Activated CD4-positive, alpha-beta memory T cell treated with anti-CD3 and anti-CD28 coated beads, Interleukin-2, amount 10 ng/mL, durations not matched to agents 7 days and 5 days (primary cell): ENCODE measurements at places on chromosomes 4 and X. TPM values are rescaled to one million over a fixed set of nuclear protein-coding genes. Genes with fewer than 3 reads are reported as not detected.

XAGE1A gene
- not detected for total RNA-seq

NDNF gene
- total RNA-seq: not detected

CABS1 gene
- total RNA-seq: not detected

MAP9 gene
- total RNA-seq: 2.7 TPM

XK gene
- not detected for total RNA-seq

NEIL3 gene
- total RNA-seq: 29.3 TPM

SPINK2 gene
- total RNA-seq: not detected

EVC2 gene
- total RNA-seq: 2.2 TPM

GRIA3 gene
- not detected for total RNA-seq

KDR gene
- total RNA-seq: not detected

RTL9 gene
- total RNA-seq: not detected

TRIM75 gene
- not detected for total RNA-seq

FRMPD4 gene
- not detected for total RNA-seq

ARSJ gene
- total RNA-seq: not detected

ALB gene
- not detected for total RNA-seq

PPA2 gene
- 61.0 TPM for total RNA-seq

SFRP2 gene
- total RNA-seq: not detected

XPNPEP2 gene
- 1.7 TPM for total RNA-seq

HGFAC gene
- total RNA-seq: not detected

SGMS2 gene
- total RNA-seq: 0.48 TPM

ZNF157 gene
- total RNA-seq: 0.18 TPM

ETDB gene
- total RNA-seq: not detected

L1CAM gene
- total RNA-seq: 4.2 TPM

GUCY1A1 gene
- total RNA-seq: not detected

TTC29 gene
- not detected for total RNA-seq

CHRNA9 gene
- total RNA-seq: not detected

SPANXN3 gene
- not detected for total RNA-seq

TACR3 gene
- not detected for total RNA-seq

TMPRSS11D gene
- total RNA-seq: not detected

GPR82 gene
- not detected for total RNA-seq

GLOD5 gene
- total RNA-seq: not detected

MAGEB6 gene
- total RNA-seq: not detected

RLIM gene
- total RNA-seq: 30.0 TPM

TBX22 gene
- total RNA-seq: not detected

CFAP47 gene
- not detected for total RNA-seq

GPR119 gene
- total RNA-seq: not detected

PARM1 gene
- total RNA-seq: not detected

GPR34 gene
- total RNA-seq: not detected

ADRA2C gene
- not detected for total RNA-seq

S100G gene
- not detected for total RNA-seq

KLHL13 gene
- not detected for total RNA-seq

WDR17 gene
- total RNA-seq: 0.78 TPM

MAGEA4 gene
- total RNA-seq: not detected

P2RY8 gene
- total RNA-seq: 180 TPM

ABCG2 gene
- total RNA-seq: 1.0 TPM

COL4A6 gene
- total RNA-seq: not detected

VEGFD gene
- total RNA-seq: not detected

IGFBP7 gene
- not detected for total RNA-seq

FRMD7 gene
- total RNA-seq: not detected
